ENCODE measurements at places on chromosomes 16 and 17.

DNA sequence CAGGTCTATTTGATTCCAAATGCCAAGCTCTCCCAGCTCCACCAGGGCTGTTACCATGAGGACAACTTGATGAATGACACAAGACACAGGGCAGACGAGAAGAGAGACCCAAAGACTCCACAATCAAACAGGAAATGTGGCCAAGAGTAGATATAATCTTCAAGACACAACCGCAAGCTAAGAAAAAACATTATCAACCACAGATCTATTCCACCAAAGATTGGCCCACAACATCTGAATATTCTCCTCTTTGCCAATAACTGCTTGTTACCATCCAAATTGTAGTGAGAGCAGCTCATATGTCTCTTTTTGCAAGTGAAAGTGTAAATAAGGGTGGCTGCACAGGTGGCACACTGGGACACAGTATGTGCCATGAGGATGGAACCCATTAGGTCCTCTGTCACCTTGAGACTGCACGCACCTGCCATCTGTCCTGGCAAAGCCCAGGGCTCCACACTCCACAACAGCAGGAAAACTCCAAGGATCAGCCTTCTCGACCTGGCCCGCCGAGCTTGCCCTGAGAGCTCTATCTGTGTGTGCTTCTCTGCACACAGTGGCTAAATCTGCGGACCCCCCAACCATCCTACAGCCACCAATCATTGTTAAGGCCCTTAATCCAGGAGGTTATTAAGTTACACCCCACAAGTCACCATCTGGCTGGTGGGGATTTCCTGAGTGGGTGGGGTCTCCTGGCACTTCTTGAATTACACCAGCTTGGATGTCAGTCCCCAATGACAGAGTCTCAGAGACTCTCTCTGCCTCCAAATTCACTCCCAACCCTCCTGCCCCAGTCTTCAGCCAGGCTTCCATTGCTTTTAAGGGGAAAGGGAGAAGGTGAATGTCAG lies 50.5 kb downstream of the DYNLRB2 start:
- DNase-seq: no peak

DNA sequence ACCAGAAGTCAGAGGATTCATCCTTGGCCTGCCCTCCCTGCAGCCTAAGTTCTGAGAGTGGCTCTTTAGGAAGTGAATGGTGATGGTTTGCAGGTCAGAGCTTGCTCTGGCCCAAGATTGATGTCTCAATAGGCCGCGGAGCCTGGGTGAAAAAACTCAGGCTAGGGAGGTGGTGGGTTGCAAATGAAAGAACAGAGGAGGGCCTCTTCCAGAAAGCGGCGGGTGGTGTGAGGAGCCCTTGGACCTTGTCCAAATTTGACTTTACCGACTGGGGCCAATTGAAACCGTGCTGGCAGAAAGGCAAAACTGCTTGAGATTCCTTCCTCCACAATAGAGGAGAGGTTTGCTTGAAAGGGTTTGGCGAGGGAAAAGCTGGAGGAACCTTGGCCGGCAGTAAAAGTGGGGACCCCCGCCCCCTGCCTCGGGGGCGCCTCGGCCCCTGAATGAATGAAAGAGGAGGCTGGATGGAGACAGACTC lies 331.3 kb downstream of the SEC14L1 start:
- DNase-seq: peak; percentile 11

- DNase-seq: no peak
These were observed 342.4 kb upstream of the TBX2 start for GRCh38 chr17:61057257-61057656.

- no peak for DNase-seq
These were observed 16.2 kb downstream of the UNC13D start for GRCh38 chr17:75828076-75828400.

GRCh38 chr17:68580236-68580770 lies 20.9 kb downstream of the FAM20A start:
- no peak for DNase-seq

DNA sequence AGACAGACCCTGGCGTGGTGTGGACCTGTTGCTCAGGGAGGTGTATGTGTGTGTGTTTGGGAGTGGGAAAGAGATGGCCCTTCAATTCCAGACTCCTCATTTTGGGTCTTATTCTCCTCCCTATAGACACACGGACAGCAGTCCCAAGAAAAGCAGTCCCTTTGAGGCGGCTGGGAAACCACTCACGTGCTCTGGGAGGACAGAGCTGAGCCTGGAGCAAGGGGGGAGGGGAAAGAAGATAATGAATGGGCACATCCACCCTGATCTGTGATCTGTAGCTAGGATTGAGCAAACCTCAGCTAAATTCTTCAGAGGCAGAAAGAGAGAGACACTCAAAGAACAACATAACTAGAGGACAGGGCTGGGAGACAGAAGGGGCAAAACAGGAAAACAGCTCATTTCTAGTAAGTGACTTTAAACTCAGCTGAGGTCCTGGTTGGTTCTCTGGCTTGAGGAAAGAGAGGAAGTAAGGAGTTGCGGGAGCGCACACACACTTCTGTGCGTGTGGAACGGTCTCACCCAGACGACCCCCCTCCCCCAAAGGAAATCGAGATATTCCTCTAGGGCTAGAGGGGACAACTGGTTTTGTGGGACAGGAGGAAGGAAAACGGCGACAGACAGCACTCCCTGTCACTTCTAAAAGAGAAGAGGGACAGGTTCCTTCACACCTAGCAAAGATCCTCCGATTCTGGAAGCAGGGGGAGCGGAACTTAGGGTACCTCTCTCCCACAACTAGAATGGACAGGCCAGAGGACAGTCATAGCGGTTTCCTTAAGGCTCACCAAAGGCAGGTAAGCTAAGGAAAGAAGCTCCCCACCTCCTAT lies 658 bp downstream of the RAB5C start:
- no peak for DNase-seq

GRCh38 chr16:89805136-89805905 lies 11.1 kb downstream of the FANCA start:
- DNase-seq: no peak

GRCh38 chr17:57834146-57834741 lies 15.6 kb downstream of the MRPS23 start:
- DNase-seq: no peak

DNA sequence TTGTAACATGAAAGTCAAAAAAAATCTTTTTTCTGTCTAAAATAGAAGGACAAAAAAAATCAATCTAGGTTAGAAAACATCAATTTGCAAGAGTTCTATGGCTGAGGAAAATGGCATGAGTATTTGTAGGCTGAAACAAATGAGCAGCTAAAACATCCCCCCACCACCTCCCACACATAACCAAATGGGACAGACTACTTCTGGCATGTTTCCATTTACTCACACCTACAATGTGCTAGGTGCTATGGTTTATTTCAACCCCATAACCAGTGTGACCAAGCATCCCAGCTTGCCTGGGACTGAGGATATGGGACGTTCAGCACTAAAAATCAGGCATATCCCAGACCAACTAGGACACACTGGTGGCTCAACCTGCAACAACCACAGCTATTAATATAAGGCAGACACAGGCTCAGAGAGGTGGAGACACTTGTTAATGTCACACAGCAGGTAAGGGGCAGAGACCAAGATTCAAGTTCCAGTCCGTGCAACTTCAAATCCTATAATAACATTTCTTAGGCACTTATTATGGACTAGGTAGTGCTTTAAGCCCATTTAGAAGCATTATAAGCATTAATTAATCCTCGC lies 96.0 kb downstream of the XYLT1 start:
- DNase-seq: no peak

DNA sequence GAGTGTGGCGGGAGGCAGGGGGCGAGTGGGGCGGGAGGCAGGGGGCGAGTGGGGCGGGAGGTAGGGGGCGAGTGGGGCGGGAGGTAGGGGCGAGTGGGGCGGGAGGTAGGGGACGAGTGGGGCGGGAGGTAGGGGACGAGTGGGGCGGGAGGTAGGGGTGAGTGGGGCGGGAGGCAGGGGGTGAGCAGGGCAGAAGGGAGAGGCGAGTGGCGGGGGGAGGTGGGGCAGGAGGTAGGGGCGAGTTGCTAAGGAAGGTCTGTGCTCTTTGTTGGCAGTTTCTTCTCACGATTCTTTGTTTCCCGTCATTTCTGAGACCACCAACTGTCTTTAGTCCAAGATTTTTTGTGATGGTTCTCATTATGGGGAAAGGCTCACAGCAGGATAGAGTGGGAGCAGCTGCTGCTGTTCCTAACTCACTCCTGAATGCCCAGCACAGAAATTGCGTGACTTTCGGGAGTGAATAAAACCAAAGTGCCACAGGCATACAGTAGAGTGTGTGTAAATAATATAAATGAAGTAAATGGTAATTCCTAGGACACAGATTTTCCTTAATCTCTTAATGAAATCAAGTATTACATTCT lies 44.7 kb downstream of the COG7 start:
- no peak for DNase-seq

DNA sequence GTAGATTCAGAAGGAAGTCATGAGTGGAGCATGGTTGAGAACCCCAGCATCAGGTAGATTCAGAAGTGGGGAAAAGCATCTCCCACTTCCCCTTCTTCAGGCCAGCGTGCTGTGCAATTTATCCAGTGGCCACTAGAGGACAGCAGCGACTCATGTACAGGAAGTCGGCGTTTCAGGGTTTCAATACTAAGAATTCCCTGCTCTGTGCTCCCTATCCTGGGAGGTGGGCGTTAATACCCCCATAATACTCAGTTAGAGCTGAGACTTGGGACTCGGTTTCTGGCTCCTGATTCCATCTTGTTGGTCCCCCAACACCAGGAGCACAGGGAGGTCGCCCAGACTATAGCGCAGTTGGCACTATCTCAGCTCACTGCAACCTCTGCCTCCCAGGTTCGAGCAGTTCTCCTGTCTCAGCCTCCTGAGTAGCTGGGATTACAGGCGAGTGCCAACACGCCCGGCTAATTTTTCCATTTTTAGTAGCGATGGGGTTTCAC lies 75.3 kb upstream of the AMZ2 start:
- DNase-seq: peak; percentile 23

- DNase-seq: peak; percentile 39
These were observed 12.7 kb upstream of the FAM20A start for GRCh38 chr17:68613739-68614298.

DNA sequence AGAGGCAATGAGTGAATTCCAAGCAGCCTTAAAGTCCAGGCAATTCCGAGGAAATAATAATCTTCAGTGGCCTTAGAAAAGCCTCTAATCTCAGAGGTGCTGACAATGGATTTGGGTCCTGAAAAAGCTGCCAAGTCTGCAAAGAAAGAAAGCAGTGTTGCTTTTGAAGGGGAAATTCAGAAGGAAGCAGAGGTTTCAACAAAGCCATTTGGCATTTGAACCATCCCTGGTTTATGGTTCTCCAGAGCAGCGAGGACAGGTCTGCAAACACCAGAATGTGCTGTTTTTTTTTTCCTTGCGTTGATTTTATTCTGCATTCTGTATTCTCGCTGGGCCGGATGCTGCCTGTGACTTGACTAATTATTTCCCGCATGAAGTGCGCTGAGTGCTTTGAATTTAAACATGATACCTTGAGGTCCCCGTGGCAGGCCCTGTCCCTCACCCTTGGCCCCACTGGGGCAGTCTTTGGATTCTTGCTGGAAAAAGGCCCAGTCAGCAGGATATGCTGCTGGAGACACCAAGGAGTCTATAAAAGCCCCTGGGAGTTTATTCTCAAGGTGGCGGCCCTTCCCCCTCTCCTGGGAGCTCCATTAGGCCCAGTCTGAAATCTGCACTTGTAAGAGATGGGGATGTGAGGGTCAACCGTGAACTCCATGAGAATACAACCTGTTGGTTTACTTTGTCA lies 338.3 kb downstream of the HAPSTR1 start:
- DNase-seq: no peak

All from SHP77 treated with DMSO at 0.1 percent for 48 hours (cell line).